ENCODE measurements at places on chromosomes 1 and 21. TPM values are rescaled to one million over a fixed set of nuclear protein-coding genes. Genes with fewer than 3 reads are reported as not detected.

Gene EIF3I
- 515 TPM for total RNA-seq

- no peak for DNase-seq
Observed at GRCh38 chr1:58845942-58846341, 62.1 kb upstream of the JUN start.

GRCh38 chr1:32464716-32465577 is at the start of gene ZBTB8B:
ZBTB8B (plus strand) TSS chr1:32465072; CDS start chr1:32470625, 5,553 bp downstream.
- DNase-seq, result peak; percentile 14

Gene PRAMEF2
- not detected for total RNA-seq

Gene ELF3
- not detected for total RNA-seq

DNA sequence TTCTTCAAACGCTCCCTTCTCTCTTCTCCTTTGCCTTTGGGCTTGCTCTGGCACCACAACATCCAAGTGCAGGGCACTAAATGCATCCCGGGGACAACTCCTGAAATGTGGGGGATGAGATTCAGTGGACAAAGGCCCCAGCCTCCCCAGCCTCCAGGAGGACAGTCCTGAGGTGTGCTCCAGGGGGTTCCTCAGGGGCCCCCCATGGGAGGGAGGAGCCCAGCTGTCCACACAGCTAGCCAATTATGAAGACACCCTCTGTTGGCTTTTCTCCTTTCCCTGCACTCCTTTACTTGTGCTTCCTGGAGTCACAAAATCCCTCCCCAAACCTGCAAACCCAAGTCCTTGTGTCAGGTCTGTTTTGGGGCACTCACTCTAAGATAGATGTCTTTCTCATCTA is 735.4 kb downstream of the PTPRU start:
- DNase-seq, result no peak

DNA sequence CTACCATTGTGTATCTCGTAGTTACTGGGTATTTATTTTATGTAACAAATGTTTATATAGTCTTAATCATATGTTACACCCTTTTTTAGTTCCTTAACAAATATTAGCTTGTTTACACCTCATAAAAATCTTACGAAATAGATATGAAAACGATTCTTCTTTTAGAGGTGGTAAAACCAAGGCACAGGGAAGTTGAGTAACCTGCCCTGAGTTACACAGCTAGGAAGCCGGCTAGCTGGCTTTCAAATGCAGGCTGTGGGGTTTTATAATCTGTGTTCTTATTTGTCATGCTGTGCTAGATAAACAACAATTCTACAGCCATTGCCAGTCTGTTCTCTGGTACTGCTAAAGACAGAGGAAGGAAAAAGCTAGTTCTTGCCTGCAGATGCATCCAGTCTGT is 109.6 kb downstream of the NOS1AP start:
- DNase-seq, result no peak

Gene TNNI3K
- total RNA-seq, result not detected

- no peak for DNase-seq
Observed at GRCh38 chr21:29005696-29006095, 13.0 kb upstream of the LTN1 start.

DNA sequence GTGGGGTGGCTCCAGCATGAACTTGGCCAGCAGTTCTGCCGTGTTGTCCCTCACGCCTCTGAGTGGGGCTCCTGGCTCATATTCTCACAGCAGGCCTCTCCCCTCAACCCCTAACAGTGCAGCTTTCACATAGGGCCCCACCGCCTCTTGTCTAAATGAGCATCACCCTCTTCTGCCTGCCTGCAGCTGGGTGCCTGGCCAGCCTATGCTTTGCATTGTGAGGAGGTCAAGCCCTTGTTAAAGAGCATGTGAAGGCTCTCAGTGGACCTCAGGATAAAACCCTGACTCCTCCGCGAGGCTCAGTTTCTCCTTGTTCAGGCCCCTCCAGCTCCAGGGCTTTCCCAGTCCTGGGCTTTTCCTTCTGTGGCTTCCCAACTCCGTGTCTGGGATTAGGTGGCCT is 34.8 kb downstream of the CRYAA start:
- DNase-seq, result no peak

GRCh38 chr1:180800945-180801344 is 111.8 kb upstream of the KIAA1614 start:
- no peak for DNase-seq

GRCh38 chr1:178066296-178066907 is 27.5 kb upstream of the RASAL2 start:
- no peak for DNase-seq

- DNase-seq, result no peak
Observed at GRCh38 chr1:159144571-159144970, 26.8 kb upstream of the CADM3 start.

GRCh38 chr1:86828024-86828423 is 85.9 kb downstream of the SELENOF start:
- no peak for DNase-seq

Gene PGBD5
- total RNA-seq, result 0.05 TPM

GRCh38 chr1:226369110-226369509 is 38.8 kb downstream of the PARP1 start:
- DNase-seq, result no peak

Gene PGLYRP4
- not detected for total RNA-seq

Gene C1orf53
- total RNA-seq, result 7.6 TPM

Gene NUDT17
- 0.59 TPM for total RNA-seq

GRCh38 chr1:61607448-61607847 is 117.5 kb downstream of the TM2D1 start:
- no peak for DNase-seq

DNA sequence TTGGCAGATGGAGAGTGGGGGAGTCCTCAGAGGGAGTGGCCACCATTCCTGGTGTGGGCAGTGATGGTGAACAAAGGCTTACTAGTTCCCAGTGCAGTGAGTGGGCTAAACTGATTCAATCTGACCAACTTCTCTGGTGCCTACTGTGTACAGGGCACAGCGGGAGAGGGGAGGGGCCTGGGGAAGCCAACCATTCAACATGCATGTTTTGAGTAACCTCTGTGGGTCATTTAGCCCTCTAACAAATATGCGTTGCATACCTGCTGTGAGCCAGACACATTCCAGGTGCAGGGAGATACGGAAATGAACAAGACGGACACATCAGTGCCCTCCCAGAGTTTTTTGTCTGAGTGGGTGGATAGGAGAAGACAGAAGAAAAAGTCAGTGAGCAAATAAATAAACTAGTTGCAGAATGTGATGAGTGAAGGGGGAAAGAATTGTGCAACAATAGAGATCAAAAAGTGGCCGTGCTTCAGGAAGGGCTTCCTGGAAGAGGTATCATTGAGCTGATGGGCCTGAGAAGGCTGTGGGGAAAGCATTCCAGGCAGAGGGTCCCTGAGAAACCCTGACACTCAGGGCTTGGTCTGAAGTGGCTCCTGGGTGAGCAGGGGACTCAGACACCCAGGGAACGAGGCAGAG is 78.8 kb downstream of the EPHB2 start:
- no peak for DNase-seq

Gene ZNF687
- total RNA-seq, result 14.9 TPM

Gene FALEC
- total RNA-seq, result not detected

- peak; percentile 76 for DNase-seq
Observed at GRCh38 chr1:153355445-153356071, 2.1 kb upstream of the S100A9 start.

Gene TRIM46
- not detected for total RNA-seq

GRCh38 chr1:39183503-39184353 is 20.8 kb upstream of the MACF1 start:
- DNase-seq, result peak; percentile 85

DNA sequence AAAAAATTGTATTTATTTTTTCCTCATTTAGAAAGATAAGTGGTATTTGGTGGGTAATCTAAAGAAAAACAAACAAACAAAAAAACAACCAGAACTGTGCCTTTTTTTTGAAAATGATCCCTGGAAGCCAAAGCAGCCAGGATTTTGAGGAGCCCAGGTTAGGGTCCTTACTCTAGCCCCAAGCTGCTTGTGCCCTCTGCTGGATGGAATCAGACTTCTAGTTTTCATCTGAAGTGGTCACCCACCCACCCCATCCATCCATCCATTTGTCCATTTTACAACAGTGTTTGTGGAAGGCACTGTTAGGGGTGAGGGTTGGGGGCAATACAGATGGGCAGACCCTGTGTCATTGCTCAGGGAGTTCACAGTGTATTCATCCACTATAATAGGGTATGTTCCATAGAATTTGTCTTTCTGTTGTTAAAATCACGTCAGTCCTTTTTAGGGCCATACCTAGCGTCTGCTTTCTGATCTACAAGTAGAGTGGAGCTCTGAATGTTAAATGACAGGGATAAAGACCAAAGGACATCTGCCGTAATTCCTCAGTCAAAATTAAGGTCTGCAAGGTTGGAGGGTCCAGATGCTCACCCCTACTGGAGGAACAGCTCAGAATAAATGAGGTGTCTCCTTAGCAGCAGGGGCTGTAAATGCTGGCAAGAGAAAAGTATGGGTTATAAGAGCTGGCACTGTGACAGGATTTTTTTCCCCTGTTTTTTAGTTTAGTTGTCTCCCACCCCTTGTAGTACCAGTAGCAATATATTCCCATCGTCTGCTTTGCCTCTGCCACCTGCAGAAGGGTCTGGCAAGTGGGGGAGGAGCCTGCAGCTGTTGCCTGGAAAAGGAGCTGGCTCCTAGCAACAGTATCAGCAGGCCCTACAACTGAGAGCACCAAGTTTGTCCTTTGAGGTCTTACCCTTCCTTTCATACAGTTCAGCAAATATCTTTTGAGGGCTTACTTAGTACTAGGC is 3.2 kb downstream of the LRRC42 start:
- peak; percentile 17 for DNase-seq

GRCh38 chr1:8889925-8890785 is 11.7 kb upstream of the ENO1 start:
- peak; percentile 94 for DNase-seq

DNA sequence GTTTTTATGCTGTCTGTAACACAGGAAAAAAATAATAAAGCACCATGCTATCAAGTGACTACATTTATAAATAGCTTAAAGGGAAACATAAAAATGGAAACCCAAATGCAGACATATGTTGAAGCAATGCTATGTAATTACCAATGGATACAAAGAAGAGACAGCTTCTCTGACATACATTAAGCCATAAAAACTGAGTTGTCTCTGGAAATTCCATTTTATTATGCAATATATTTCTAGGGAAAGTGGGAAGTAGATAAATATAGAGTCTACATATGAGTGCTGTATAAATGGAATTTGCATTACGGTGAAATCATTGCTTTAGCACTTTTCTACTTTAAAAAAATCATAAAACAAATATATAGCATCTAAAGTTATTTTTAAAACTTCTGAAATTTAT is 135.2 kb upstream of the COL11A1 start:
- DNase-seq, result no peak

DNA sequence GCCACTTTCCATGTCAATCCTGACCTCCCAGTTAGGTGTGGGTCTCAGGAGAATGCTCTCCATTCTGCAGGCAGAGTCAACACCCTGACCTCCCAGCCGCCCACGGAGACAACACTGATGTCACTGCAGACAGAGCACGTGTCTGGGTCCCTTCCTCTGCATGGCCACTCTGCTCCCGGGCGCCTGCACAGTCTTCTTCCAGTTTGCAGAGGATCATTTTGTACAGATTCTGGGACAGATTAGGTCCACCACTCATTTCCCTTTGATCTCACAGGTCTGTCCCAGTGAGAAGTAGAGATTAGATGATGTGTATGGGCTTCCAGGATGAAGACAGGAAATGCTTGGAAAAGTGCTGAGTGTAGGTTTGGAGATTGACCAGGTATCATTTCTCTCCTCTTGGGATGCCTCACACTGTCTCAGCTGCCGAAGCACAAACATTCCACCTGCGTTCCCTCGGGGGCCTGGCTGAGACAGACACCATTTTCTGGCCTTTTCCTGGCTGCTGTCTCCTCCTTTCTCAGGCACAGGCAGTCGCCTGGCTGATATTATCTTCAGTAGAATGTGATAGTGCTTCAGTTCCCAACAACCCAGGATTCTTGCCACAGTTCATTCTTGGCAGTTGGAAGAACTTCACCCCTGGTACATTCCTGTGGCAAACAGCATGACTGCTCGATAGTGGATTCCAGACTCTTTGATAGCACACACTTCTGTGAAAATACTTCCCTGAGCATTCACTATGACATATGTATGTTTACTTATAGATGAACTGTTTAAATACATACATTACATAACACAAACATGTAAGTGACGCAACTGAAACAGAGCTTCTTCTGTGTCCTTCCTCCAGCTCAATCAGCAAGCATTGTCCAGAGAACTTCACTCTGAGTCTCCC is 7.9 kb downstream of the MYBPHL start:
- DNase-seq, result peak; percentile 61

GRCh38 chr1:43766818-43767525 is 59.6 kb downstream of the ST3GAL3 start:
- DNase-seq, result no peak

GRCh38 chr1:244861683-244862082 is 2.7 kb downstream of the HNRNPU start:
- no peak for DNase-seq

DNA sequence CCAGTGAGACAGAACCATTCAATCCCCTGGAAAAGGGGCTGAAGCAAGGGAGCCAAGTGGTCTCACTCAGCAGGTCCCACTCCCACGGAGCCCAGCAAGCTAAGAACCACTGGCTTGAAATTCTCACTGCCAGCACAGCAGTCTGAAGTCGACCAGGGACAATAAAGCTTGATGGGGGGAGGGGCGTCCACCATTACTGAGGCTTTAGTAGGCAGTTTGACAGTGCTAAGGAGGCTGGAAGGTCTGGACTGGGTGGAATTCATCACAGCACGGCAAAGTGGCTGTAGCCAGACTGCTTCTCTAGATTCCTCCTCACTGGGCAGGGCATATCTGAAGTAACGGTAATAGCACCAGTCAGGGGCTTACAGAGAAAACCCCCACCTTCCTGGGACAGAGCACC is 105.4 kb upstream of the GORAB start:
- DNase-seq, result no peak

GRCh38 chr1:207497941-207498340 is 2.0 kb downstream of the CR1 start:
- no peak for DNase-seq

GRCh38 chr1:34324879-34325440 is 148.3 kb downstream of the C1orf94 start:
- no peak for DNase-seq

Gene TRIM45
- total RNA-seq, result 3.0 TPM

Gene ESPN
- total RNA-seq, result not detected

Gene SH2D2A
- not detected for total RNA-seq

Gene EPHB2
- total RNA-seq, result 19.6 TPM

- peak; percentile 58 for DNase-seq
Observed at GRCh38 chr1:198913667-198914066, 274.8 kb downstream of the PTPRC start.

DNA sequence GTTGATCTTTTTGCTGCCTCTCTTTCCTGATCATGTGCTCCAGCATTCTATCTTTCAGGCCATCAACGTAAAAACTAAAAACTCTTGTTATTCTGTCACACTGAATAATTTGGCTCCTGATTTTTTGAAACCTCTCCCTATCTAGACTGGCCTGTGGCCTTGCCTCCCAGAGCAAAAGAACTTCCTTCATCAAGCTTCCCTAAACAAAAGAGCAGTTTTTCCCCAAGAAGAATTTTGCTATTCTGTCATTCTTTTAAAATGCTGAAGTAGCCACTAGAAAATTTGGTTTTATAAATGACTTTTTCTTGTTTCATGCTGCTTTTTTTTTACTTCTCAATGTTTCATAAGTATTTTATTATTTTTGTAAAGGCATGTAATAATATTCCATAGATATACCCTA is 37.1 kb upstream of the CR2 start:
- DNase-seq, result no peak

- no peak for DNase-seq
Observed at GRCh38 chr1:158311066-158311465, 20.3 kb downstream of the CD1B start.
